ENCODE measurements at places on chromosomes 2 and 18. TPM values are rescaled to one million over a fixed set of nuclear protein-coding genes. Genes with fewer than 3 reads are reported as not detected.

Gene NAT8
- polyA plus RNA-seq, result not detected

Gene HOXD1
- 1.7 TPM for polyA plus RNA-seq

Gene KLHL30
- 17.7 TPM for polyA plus RNA-seq

Gene PPM1B
- 33.5 TPM for polyA plus RNA-seq

Gene MYCN
- polyA plus RNA-seq, result 8.2 TPM

Gene NEUROD1
- not detected for polyA plus RNA-seq

Gene ST8SIA3
- 0.11 TPM for polyA plus RNA-seq

Gene SLC9A2
- 3.0 TPM for polyA plus RNA-seq

Gene BUB1
- polyA plus RNA-seq, result 10.1 TPM
